ENCODE measurements at places on chromosomes 7 and 10. TPM values are rescaled to one million over a fixed set of nuclear protein-coding genes. Genes with fewer than 3 reads are reported as not detected.

- DNase-seq = no peak
Observed at GRCh38 chr7:29924684-29925083, 64.9 kb downstream of the SCRN1 start.

GRCh38 chr10:22801785-22802184 is 87.4 kb upstream of the PIP4K2A start:
- peak; percentile 35 for DNase-seq

RHOBTB1 gene
- 99.3 TPM for polyA plus RNA-seq

ZNF398 gene
- 15.6 TPM for polyA plus RNA-seq

DNA sequence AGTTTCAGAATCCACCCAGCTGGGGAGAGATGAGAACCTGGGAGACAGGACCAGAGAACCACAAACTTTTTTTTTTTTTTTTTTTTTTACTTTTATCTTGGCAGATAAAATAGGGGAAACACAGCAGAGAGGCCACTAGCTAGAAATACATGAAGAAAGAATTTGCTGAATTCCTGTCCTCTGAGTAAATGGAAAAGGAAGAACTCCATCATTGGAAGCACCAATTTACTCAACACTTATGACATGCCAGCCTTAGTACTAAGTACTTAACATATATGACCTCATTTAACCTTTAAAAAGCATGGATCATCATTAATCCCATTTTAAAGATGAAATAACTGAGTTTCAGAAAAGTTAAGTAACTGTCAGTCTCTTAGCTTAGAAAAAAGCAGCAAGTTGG is 343.0 kb upstream of the NPSR1 start:
- DNase-seq = no peak

- no peak for DNase-seq
Observed at GRCh38 chr7:115052706-115053105, 130.8 kb downstream of the MDFIC start.

ZNF503 gene
- 45.2 TPM for polyA plus RNA-seq

TSPAN33 gene
- polyA plus RNA-seq = 61.0 TPM

ABCB4 gene
- polyA plus RNA-seq = 4.1 TPM

TAS2R5 gene
- polyA plus RNA-seq = 8.2 TPM

DNA sequence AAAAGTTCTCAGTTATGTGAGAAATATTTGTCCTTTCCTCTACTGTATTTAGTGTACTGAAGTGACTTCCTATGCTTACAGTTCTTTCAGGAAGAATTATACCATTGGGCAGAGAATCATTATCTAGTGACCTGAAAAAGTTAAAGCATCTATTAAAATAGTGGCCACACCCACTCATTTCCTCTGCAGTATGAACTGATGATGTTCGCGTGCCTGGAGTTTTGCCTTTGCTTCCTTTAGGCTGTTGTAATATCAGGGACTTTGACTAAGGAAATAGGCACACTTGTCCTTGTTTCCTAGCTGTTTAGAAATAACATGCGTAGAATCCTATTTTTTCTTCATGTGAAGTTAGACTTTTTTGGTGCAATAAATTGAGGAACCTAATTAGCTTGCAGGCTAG is 100.7 kb downstream of the ZMYND11 start:
- DNase-seq = no peak

DNA sequence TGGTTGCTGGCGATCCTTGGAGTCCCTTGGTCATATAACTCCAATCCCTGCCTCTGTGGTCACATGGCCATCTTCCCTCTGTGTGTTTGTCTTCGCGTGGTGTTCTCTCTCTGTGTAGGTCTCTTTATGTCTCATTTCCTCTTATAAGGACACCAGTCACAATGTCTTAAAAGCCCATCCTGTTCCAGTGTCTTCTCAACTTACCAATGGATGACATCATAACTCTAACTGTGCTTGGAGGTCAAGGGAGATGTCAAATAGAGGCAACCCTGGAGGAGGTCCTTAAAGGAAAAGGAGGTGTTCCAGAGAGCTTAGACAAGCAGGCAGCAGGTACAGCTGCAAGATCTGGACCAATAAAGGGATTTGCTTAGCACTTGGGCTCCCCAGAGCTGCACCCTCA is 143.0 kb downstream of the BUB3 start:
- no peak for DNase-seq

DNA sequence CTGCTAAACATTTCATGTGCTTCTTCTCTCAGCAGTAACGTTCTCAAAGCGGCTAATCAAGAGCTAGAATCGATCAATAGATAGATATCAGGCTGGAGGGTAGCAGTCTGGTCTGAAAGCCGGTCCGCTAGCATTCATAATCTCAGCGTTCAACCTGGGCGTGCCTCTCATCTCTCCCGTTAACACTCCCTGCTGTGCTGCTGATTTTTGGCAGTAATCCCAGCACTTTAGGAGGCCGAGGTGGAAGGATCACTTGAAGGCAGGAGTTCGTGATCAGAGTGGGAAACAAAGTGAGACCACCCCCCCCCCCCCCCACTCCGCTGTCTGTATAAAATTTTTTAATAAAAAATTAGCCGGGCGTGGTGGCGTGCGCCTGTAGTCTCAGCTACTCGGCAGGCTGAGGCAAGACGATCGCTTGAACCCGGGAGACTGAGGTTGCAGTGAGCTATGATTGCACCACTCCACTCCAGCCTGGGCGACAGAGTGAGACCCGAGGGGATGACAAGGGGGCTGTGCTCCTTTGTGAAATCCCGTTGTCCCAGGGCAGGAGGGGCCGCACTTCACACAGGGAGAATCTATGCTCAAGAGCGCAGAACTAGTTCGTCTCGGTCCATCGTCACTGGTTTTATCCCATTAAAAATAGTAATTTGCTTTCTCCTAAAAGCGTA is 624 bp upstream of the CEP55 start:
- DNase-seq = no peak

CLDN3 gene
- polyA plus RNA-seq = 21.7 TPM

DNA sequence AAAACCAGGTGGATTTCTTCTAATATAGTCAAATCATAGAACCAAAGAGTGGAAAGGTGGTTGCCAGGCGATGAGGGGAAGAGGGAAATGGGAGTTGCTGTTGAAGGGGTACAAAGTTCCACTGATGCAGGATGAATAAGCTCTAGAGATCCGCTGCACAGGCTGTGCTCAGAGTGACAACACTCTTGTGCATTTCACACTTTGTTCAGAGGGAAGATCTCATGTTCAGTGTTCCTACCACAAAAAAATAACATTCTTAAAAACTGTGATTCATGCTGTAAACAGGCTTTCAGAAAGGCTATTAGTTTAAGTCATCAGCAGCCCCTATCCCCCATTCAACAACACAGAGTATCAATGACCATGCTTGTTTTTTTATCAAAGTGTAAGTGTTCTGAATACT is 213.8 kb downstream of the COBL start:
- no peak for DNase-seq

BCCIP gene
- polyA plus RNA-seq = 96.8 TPM

DNA sequence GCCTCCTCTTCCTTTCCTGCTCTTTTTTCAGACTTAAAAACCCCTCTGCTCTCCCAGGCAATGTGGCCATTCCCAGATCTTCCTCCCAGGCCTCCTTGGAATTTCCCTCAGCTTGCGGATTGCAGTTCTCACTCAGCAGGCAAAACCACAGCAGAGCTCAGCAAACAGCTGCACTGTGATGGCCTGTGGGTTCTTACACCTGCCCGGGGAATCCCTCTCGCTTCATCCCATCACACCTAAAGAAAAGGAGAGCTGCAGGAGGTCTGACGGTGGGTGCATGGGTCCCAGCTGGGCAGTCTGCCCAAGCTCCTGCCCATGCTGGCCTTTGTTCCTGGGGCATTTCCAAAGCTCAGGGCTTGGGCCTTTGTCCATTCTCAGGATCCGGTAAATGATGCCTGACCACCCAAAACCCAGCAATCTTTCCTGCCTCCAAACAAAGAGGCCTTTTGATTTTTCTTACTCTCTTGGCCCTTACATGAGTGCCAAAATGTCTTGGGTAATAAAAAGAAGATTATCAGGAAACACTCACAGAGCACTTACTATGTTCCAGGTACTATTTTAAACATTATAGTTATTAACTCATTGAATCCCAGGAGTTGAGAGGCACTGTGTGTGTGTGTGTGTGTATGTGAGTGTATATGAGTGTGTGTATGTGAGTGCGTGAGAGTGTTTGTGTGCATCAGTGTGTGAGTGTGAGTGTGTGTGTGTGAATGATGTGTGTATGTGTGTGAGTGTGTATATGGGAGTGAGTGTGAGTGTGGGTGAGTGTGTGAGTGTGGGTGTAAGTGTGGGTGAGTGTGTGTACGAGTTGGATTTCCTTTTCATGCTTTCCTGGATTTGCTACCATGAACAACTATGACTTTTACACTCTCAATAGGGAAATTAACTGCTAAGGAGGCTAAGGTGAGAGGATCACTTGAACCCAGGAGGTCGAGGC is 64.5 kb upstream of the PODXL start:
- DNase-seq = no peak

- no peak for DNase-seq
Observed at GRCh38 chr7:158063850-158064610, 523.6 kb downstream of the PTPRN2 start.

ICA1 gene
- polyA plus RNA-seq = 38.2 TPM

- no peak for DNase-seq
Observed at GRCh38 chr7:14807507-14807906, 95.0 kb downstream of the DGKB start.

GRCh38 chr10:29895456-29895855 is 163.9 kb downstream of the JCAD start:
- DNase-seq = peak; percentile 46

GRCh38 chr10:105968666-105969065 is 1195.8 kb downstream of the SORCS1 start:
- no peak for DNase-seq

ENKUR gene
- polyA plus RNA-seq = 4.1 TPM

DNA sequence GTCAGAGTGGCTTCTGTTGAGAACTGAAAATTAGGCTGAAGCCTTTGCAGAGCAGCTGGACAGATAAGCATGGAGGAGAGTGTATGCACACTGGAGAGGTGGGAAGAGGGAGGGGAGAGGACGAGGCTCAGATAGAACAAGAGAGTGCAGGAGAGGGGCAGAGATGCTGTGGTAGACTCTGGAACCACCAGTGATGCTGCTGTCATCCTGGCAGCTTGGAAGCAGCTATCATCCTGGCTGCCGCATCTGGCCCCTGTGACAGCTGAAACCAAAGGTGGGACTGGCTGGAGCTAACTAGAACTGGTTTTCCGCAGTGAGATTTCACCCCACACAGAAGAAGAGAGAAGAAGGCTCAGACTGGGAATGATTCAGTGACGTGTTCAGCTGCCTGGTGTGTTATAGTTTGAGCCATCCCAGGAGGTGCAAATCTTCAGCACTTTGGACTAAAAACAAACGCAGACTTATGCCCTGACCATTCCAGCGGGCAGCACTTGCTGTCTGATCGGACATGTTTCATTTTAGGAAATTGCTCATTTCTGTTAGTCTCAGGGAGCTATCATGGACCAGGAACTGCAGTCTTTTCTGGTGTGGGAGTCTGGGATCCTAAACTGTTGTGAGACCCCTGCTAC is 38.4 kb downstream of the EEPD1 start:
- DNase-seq = no peak

DNA sequence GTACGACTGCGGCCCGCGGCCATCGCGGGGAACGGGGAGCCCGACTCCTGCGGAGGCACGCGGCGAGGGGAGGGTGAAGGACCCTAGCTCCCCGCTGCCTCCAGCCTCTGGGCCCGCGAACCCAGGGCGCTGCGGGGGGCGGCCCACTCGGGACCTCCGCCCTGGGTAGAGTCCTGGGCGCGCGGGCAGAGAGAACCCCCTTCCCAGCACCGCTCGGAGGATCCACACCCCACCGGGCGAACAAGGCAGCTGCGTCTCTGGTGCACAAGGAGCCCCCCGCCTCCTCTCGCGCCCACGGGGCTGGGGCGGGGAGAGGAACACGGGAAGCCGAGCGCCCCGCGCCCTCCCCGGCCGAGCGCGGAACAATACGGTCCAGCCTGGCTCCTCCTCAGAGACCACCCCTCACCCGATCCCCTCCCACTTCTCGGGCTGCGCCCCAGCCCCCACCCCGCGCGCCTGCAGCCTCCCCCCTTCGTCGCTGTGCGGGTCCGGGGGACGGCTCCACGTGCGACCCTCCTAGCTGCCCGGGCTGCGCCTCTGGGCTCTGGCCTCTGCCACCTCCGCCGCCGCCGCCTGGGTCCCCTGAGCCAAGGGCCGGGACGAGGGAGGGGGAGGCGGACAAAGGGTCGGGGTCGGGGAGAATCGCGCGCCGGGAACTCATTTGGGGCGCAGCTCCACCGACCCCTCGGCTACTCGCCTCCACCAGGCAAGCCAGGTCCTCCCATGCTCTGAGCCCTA is at the start of gene WDR86:
TSS of gene WDR86 (minus strand) at position 372 of the 738 bp plus-strand sequence. CDS start 449 bp downstream, outside the sequence.
- peak; percentile 75 for DNase-seq

- DNase-seq = no peak
Observed at GRCh38 chr10:104349623-104350126, 4.0 kb upstream of the CFAP58 start.

IPMK gene
- 7.7 TPM for polyA plus RNA-seq

PPP3CB gene
- 73.1 TPM for polyA plus RNA-seq

DNA sequence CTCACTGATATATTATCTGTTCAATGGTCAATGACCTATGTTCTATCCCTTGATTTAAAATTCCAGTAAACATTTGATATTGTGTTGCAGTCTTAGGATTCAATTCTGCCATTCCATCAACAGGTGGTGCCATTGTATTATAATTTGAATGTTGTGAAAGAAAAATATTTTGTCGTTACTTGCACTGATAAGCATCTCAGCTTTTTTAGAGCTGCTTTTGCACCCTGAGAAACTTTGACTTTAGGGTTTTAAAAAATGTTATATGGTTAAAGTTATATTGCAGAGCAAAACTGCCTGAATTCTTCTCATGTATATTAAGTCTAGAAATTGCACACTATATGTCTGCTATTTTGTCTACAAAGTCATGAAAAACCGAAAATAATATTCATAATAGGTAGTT is 18.8 kb upstream of the MINDY3 start:
- peak; percentile 39 for DNase-seq

- no peak for DNase-seq
Observed at GRCh38 chr7:127815631-127816145, 163.7 kb downstream of the SND1 start.

DNA sequence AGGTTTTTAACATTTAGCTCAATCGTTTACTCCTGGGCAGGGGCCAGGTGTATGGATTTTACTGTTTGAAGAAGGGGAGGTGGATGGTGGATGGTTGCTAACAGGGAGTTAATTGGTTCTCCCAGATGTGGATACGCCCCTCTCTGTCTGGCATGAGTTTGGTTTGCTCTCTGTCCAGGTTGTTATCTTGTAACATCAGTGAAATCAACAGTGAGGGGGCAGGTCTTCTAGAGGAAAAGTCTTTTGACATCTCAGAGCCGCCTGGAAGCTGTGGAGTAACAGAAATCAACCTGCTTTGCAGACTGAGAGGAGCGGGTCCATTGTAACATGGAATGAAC is 243.4 kb downstream of the MGMT start:
- DNase-seq = no peak

GRCh38 chr10:100122780-100123179 is 41.1 kb upstream of the CPN1 start:
- DNase-seq = no peak

DNA sequence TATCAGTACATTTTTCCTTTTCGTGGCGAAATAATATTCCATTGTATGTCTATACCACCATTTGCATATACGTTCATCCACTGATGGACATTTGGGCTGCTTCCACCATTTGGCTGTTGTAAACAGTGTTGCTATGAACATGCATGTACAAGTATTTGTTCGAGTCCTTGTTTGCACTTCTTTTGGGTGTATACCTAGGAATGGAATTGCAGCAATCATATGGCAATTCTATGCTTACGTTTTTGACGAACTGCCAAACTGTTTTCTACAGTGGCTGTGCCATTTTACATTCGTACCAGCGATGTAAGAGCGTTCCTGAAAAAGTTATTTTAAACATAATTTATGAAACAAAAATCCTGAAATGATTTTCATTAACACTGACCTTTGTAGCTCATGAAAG is 79.5 kb downstream of the HIPK2 start:
- DNase-seq = no peak

VSTM4 gene
- 15.8 TPM for polyA plus RNA-seq

NPFFR1 gene
- polyA plus RNA-seq = 0.15 TPM

GARIN1A gene
- 4.2 TPM for polyA plus RNA-seq
